ENCODE measurements at places on chromosomes 12 and 14.

- DNase-seq, result peak; percentile 74
Observed at GRCh38 chr14:77022236-77022852, 6.2 kb downstream of the IRF2BPL start.

- DNase-seq, result no peak
Observed at GRCh38 chr12:114901316-114901715, 217.3 kb upstream of the TBX3 start.

GRCh38 chr12:114443607-114444421, 37.9 kb upstream of the TBX5 start:
- peak; percentile 35 for DNase-seq

DNA sequence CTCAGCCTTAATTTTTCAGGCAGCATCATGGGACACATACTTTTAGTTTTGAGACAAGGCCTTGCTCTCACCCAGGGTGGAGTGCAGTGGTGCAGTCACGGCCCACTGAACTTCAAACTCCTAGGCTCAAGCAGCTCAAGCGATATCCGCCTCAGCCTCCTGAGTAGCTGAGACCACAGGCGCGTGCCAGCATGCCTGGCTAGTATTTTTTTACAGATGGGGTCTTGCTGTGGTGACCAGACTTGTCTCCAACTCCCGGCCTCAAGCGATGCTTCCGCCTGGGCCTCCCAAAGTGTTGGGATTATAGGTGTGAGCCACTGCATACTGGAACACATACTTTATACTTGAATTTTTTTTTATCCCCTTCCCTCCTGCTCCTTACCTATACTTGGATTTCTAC, 2.8 kb downstream of the RDH5 start:
- DNase-seq, result no peak

- no peak for DNase-seq
Observed at GRCh38 chr12:12506496-12506890, 56.2 kb downstream of the DUSP16 start.

- no peak for DNase-seq
Observed at GRCh38 chr12:63916561-63917476, 72.3 kb downstream of the SRGAP1 start.

DNA sequence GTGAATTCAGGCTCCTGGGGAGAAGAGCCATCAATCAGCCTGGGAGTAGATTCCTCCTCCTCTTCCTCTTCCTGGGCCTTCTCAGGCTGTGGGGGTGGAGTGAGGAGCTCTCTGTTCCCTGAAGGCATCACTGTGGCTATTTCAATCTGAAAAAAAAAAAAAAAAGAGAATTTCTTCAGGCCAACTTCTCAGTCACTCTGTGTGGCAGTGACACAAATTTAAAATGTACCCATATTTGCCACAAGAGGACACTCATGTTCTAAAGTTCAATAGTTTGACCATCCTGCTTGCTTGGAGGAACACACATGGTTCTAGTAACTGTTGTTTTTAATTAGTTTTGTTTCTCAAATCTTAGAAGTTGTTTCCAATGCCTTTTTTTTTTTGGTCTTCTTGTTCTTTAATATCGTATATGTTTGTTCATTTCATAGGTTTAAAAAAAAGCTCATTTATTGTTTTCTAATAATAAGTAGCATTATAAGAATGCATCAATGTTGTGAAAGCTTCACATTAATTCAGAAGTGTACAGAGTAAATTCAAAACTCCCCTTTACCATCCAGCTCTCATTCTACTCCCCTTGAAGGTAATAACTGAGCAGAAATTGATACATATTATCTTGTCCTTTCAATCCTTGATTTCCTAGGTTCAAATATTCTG, 23.3 kb upstream of the CCER1 start:
- DNase-seq, result peak; percentile 66

DNA sequence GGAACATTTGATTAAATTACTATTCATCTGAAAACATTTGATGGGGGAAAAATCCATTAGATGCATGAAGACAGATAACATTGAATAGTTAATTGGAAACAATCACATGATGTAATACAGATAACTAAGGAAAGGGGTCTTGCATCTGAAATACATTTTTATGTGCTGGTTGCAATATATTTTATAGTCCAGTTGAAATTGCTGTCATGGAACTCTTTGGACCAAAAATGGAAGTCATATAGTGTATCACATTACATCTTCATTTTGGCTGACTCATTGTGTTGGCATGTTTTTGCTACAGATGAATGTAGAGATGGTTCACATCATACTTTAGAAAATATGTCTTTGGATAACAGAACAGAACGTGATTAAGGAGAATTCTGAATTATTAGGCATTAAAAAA, 43.0 kb upstream of the GNPNAT1 start:
- peak; percentile 23 for DNase-seq

All from NCI-H1105 treated with DMSO at 0.1 percent for 48 hours (cell line).